ENCODE measurements at places on chromosomes 12 and 14.

- no peak for DNase-seq
Observed at GRCh38 chr12:31817120-31817519, 88.3 kb upstream of the AMN1 start.

- no peak for DNase-seq
Observed at GRCh38 chr14:99200654-99201005, 71.4 kb downstream of the BCL11B start.

DNA sequence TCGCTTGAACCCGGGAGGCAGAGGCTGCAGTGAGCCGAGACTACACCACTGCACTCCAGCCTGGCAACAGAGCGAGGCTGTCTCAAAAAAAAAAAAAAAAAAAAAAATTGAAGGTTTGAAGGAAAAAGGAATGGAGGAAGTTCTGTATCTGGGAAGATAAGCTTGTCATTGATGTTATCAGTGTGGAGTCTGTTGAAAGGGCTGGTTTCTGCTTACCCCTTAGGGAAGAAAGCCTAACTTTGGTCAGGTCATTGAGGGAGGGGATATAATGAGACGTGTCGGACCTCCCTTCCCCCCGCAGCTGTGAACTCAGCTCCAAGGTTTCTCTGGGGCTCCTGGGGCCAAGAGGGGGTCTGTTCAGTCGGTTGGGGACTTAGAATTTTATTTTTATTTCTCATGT lies 16.4 kb downstream of the DAO start:
- DNase-seq: no peak

GRCh38 chr14:87601036-87601435 lies 391.9 kb downstream of the GALC start:
- DNase-seq: no peak

- no peak for DNase-seq
Observed at GRCh38 chr12:67632005-67632404, 16.5 kb upstream of the DYRK2 start.

- DNase-seq: no peak
Observed at GRCh38 chr14:71411738-71412137, 504.5 kb downstream of the PCNX1 start.

DNA sequence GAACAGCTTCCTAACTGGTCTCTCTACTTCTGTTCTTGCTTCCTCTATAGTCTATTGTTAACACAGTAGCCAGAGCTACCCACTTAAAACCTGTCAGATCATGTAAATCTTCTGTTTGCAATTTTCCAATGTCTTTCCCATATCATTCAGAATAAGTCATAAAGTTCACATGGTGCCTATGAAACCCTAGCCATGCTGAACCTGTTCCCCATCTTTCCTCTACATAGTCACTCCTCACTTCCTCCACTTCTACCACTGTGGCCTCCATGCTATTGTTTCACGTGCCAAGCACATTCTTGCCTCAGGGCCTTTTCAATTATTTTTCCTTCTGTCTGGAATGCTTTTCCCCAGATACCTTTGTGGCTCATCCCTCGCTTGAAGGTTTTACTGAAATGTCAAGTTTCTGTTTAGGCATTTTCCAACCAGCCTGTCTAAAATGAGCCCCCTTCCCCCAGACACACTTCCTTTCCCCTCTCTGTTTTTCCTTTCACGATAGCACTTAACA lies 132.1 kb downstream of the DYRK2 start:
- DNase-seq: no peak

DNA sequence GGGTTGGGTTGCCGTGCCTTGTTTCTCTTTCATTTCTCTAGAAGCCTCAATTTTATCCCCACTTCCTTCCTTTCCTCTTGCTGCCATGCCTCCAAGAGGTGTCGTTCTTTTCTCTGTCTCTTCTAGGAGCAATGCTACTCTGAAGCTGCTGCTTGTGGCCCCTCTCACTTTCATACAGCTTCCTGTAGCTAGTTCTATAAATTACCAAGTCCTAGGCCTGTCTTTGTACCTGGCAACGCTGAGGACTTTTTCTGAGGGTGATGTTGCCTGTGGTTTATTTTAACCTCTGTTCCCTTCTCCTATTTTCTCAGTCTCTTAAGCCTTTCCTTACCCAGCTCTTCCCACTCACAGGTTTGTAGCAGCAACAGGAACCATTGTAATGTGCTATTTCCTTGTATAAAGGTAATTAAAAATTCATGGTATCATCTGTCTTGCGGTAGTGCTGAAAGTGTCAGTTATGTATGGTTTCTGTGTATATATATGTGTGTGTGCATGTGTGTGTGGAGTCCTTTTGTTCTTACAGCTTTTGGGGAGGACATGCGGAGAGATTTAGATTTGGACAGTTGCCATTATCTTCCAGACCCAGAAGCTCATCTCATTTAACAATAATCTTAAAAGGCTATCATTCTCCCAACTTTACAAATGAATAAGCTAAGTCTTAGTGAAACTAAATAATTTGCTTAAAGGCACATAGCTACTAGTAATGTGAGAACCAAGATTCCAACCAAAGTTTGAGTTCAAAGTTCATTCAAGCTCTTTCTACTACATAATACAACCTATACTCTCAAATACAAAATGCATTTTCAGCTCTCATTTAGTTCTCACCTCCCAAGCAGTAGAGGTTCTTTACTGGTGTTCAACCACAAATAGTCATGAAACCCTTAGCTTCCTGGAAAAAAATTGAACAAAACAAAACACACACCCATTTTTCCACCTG lies 43.8 kb downstream of the DDHD1 start:
- DNase-seq: no peak

GRCh38 chr14:66824251-66824650 lies 316.3 kb downstream of the GPHN start:
- DNase-seq: no peak

DNA sequence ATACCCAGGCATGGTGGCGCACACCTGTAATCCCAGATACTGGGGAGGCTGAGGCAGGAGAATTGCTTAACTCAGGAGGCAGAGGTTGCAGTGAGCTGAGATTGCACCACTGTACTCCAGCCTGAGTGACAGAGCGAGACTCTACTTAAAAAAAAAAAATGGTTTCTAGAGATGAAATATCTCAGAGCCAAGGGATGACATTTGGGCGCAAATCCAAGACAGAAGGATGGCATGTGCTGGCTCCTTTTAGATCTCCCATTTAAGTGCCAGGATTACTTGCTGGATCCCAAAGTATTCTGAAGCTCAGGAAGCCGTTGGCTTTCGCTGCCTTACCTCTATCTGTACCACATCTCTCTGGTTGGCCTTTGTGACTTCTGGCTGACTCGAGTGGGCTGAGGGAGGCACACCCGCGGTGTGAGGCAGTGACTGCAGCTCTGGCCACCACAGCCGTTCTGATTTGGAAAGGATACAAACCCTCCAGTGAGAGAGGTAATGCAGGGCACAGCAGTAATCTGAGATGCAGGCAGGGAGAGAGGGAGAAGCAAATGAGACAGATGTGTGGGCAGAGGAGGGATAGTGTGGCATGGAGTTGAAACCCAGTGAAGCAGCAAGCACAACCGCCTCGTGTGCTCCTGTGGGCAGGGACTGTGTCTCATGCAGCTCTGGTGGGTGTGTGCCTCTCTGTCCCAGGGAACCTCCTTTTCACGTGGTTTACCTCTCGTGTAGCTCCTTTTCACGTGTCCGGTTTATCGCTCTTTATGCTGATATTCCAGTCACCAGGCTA lies 4.9 kb downstream of the B4GALNT3 start:
- no peak for DNase-seq

- no peak for DNase-seq
Observed at GRCh38 chr12:66829660-66830325, 150.9 kb upstream of the GRIP1 start.

All from upper lobe of right lung (tissue), 1 donor.